Activated CD8-positive, alpha-beta memory T cell treated with anti-CD3 and anti-CD28 coated beads, Interleukin-2, amount 50 U/mL, for 48 hours (primary cell): ENCODE measurements at places on chromosomes 7 and 10.

- DNase-seq = no peak
These were observed 198.7 kb downstream of the ZNF438 start for GRCh38 chr10:30832749-30833627.

GRCh38 chr10:110608087-110608486 lies 36.0 kb upstream of the RBM20 start:
- DNase-seq = no peak

- DNase-seq = no peak
These were observed 74.7 kb downstream of the ABCA13 start for GRCh38 chr7:48245751-48246472.

DNA sequence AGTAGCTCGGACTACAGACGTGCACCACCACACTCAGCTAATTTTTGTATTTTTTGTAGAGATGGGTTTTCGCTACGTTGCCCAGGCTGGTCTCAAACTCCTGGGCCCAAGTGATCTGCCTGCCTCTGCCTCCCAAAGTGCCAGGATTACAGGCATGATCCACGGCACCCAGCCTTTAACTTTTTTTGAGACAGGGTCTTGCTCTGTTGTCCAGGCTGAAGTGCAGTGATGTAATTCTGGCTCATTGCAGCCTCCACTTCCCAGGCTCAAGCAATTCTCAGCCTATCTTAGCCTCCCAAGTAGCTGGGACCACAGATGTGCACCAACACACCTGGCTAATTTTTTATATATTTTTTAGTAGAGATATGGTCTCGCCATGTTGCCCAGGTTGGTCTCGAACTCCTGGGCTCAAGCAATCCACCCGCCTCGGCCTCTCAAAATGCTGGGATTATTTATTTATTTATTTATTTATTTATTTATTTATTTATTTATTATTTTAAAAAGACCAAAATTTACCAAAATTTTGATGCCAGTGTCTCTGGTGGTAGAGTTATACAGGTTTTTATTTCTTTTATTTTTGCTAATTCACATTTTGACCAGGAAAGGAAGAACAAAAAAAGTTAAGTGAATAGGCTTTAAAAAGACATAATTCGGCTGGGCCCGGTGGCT lies 25.0 kb upstream of the ATP6V0A4 start:
- no peak for DNase-seq

GRCh38 chr7:16652240-16652583 lies 6.2 kb downstream of the BZW2 start:
- no peak for DNase-seq

GRCh38 chr10:70528741-70529362 lies 50.3 kb downstream of the PALD1 start:
- DNase-seq = no peak

GRCh38 chr7:37212051-37212450 lies 236.6 kb downstream of the ELMO1 start:
- DNase-seq = no peak

- no peak for DNase-seq
These were observed 194.1 kb upstream of the SP8 start for GRCh38 chr7:20980668-20981264.

DNA sequence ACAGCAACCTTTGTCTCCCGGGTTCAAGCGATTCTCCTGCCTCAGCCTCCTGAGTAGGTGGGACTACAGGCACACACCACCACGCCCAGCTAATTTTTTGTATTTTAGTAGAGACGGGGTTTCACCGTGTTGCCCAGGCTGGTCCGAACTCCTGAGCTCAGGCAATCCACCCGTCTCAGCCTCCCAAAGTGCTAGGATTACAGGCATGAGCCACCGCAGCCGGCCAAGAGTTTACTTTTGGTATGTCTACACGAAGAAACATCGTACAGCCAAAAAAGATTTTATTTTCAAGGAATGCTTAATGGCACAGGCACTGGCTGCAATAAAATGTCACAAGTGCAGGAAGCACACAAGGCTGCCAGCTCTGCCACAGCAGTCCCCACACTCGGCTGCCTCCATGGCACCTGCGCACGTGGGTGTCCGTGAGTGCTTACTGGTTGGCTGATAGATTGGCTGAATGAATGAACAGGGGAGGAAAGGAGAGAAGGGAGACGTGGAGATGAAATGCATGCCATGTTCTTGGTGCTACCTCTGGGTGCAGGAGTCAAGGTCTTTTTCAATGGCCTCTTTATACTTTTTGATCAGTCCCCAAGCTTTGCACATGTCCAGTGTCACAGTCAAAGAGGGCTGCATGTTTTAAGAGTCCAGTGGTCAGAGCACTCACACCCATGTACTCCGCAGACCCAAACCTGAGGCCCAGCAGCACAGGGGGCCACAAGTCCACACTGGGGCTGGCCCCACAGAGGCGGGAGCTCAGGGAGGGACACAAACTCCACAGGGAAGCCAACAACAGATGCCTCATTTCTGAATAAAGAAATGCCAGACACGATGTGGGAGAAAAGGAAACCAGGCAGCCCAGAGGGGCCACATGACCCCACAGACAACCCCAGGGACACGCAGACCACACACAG lies 198.2 kb downstream of the MAD1L1 start:
- no peak for DNase-seq

DNA sequence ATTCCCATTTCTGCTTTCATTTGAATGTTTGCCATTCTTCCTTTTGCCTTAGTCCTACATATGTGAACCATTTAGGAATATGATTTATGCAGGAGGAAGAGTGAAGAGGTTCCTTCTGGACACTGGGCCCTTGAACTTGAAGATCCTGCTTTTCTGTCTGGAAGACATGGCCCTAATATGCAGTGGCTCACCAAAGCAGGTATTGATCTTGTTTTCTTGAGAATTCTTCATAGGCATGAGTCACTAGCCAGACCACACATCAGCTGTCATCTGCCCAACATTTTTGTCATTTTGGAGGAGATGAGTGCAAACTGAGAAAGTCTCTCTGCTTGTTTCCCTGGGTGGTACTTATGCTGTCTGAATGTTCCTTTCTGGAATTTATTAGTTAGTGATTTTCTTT lies 382.6 kb downstream of the LRMDA start:
- no peak for DNase-seq

DNA sequence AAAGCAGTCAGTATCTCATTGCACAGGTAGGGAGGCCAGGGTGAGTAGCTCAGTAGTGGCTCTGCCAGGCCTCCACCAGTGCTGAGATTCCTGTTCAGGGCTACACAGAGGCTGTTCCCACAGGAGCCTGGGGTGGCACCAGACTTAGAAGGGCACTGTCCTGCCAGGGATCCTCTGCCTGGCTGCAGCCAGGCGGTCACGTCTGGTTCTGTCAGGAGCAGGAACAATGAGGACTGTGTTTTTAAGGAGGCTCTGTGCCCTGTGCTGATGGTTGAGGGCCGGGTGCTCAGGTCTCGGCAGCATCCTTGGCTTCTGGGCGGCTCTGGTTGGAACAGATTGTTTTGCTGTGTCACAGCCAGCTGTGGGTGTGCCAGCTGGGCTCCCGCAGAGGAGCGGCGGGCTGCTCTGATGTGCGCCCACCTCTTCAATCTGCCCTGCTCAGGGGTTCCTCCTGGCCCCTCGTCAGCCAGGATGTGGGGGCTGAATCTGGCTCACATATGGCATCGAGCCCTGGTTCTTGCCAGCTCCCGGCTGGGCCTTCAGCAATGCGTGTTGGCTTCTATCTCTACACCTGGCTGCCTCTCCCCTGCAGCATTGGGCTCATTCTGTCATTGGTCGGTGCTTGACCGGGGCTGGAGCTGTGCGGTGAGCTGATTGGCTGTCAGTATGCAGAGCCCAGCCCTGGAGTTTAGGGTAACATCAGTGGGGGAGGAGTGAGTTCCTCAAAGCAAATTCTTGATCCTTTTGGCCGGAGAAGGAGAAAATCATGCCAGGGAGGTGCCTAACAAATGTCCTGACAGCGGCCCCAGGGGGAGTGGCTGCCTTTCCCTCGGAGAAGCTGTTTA lies 41.2 kb downstream of the TACR2 start:
- no peak for DNase-seq

- DNase-seq = no peak
These were observed 228.8 kb downstream of the EXOC4 start for GRCh38 chr7:133481676-133482075.

DNA sequence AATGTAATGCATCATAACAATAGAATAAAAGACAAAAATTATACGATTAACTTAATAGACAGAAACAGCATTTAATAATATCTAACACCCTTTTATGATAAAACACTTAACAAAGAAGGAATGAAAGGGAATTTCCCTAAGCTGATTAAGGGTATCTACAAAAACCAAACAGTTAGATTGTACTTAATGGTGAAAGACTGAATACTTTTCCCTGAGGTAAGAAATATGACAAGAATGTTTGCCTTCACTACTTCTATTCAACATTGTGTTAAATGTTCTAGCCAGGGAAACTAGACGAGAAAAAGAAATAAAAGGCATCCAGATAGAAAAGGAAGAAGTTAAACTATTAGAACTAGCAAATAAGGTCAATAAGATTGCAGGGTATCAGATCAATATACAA lies 276.9 kb downstream of the BAMBI start:
- no peak for DNase-seq

GRCh38 chr10:25017154-25017590 lies 760 bp downstream of the THNSL1 start:
- DNase-seq = peak; percentile 58

DNA sequence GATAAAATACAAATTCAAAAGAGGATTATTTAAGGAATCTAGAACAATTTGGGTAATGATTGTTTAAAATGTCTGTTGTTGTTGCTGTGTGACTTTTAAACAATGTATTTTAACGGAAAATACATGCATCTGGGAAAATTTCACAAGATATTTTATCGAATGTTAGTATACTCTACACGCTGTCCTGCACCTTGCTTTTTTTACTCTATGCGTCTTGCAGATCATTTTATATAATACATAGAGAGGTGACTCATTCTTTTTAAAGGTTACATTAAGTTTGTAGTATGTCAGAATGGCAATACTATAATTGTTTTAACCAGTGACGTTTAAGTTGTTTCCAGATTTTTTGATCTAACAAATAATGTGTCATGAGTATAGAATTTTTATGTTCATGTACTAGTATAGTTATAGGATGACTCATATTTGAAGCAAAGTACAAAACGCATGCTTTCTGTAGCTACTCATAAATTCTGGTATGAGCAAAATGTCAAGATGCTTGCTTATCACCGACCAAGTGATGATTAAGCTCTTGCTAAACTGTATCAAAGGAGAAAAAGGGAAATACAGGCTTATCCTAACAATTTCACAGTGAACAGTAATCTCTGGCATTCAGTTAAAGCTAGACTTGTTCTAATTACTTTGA lies 4.9 kb downstream of the DKK1 start:
- no peak for DNase-seq

DNA sequence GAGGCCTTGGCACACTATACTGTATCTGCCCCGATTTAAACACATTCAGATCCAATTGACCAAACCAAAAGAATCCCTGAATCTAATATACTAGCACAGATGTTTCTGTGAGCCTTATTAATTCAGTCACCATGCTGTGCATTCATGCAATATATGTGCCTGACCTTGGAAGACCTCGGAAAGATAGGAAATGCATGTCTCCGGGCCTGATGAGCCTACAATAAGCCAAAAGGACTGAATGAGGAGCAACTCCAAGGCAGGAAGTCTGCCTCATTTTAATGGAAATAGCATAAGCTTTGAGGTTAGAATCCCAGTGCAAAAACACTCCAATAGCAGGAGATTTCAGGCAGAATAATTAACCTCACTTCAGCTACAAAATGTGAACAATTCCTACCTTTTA lies 316.7 kb downstream of the LRRTM3 start:
- DNase-seq = no peak

- no peak for DNase-seq
These were observed 273.3 kb upstream of the LRGUK start for GRCh38 chr7:133853706-133854276.

- DNase-seq = no peak
These were observed 50.8 kb downstream of the CYTH3 start for GRCh38 chr7:6221340-6222319.

DNA sequence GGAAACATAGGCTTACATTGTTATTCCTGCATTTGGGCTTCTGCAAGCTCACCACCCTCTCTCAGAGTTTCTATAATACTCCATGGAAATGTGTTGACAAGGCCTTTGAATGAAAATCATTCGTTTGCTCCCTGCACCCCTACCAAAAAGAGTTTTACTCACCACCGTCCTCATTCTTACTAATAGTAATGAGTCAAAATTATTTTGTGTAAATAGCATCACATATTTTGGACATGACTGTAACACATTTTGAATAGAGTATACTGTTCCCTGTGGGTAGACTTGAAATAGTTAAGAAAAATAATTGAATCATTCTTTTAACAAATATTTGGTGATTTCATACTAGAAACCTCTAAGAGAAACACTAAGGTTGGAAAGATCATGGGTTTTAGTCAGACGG lies 84.6 kb downstream of the AKAP9 start:
- DNase-seq = no peak

GRCh38 chr7:147653456-147653855 lies 937.1 kb upstream of the C7orf33 start:
- no peak for DNase-seq

DNA sequence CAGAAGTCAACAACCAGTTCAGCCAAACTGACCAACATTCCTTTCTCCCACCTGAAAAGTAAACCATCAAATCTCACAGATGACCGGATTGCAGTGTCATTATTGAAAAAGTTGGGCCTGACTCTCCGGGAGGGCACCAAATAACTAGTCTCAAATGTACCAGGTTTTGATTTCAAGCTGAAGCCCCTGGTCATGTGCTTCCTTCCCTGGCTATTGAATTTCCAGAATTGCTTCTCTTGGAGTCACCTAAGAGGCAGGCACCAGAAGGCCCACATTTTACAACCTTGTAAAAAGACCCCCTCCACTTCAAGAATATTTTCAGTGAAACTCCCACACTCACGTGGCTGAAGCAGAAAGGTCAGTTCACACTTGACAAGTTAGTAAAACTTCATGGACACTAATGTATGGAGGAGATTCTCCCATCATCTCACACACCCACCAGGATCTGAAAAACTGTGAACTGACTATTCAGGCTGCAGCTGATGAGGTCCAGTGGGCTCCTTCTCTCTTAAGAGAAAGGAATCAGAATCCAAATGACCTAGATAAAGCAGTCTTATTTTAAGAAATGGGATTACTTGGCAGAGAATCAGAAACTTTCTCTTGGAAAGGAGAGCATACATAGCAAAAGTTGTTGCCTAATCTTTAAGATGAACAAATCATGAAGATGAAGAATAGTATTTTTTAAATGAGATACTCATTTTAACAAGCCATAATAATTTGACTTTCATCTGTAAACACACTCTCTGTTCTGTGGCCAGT lies 53.6 kb downstream of the DLD start:
- no peak for DNase-seq

- no peak for DNase-seq
These were observed 84.8 kb downstream of the PRKAG2 start for GRCh38 chr7:151792086-151792485.

GRCh38 chr7:13911909-13912308 lies 77.6 kb downstream of the ETV1 start:
- DNase-seq = no peak
